Left ventricle myocardium inferior (tissue), 1 donor: ENCODE measurements at places on chromosomes 2 and 18. TPM values are rescaled to one million over a fixed set of nuclear protein-coding genes. Genes with fewer than 3 reads are reported as not detected.

POTEJ gene
- total RNA-seq: not detected

ASIC4 gene
- total RNA-seq: not detected

CD8B2 gene
- not detected for total RNA-seq

SLC4A5 gene
- 2.3 TPM for total RNA-seq

CCDC102B gene
- 6.1 TPM for total RNA-seq

KATNAL2 gene
- total RNA-seq: 5.4 TPM

ANKRD30B gene
- not detected for total RNA-seq

DNA sequence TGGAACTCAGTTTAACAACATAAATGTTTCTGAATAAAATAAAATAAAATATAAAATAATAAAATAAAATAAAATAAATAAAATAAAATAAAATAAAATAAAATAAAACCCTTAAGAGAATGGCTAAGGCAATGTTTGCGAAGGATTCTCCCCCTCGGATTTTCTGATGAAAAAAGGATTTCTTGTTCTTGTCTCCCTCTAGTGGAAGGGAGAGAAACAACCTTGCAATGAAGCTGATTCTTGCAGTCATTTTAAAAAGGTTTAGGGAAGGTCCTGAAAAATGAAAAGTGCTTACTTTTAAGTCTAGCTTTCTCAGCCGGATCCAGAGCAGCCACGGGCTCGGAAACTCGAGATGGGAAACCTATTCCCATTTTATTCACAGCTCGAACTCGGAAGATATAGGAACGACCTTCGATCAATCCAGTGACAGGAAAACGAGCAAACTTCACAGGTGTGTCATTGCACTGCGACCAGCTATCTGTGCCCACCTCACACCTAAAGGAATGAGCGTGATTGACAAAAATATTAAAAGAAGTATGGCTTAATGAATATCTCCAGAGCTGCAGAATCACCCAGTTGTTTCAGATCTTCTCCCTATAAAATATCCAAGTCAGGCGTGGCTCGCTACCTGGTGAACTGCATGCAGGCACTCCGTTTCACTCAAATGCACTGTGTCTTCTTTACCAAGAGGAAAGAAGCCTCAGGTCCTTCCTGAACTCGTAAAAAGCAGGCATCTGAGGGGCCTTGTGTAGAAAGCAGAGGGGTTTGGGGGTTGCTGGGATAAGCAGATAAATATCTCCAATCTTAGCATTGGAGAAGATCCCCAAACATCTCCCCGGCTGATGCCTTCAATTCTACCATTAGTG lies 68.1 kb downstream of the MYOM1 start:
- no peak for DNase-seq

DNA sequence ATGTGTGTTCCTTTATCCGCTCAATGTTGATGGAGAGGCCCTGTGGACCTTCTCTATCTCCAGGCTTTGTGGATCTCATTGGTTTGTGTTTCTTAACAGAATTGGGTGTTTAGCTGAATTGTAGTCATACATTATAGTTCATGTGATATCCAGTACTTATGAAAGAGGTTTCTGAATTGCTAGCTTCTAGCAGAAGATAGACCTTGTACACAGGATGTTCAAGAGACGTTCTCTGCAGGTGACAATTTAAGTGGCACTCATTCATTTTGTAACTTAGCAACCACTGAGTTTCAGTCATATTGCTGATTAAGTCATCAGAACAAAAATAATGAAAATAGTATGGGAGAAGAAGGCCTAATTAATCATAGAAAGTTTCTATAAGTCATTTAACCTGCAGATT lies 279.2 kb downstream of the ALPK2 start:
- DNase-seq: no peak

GRCh38 chr2:85724731-85725181 lies 29.0 kb upstream of the ATOH8 start:
- no peak for DNase-seq

DNA sequence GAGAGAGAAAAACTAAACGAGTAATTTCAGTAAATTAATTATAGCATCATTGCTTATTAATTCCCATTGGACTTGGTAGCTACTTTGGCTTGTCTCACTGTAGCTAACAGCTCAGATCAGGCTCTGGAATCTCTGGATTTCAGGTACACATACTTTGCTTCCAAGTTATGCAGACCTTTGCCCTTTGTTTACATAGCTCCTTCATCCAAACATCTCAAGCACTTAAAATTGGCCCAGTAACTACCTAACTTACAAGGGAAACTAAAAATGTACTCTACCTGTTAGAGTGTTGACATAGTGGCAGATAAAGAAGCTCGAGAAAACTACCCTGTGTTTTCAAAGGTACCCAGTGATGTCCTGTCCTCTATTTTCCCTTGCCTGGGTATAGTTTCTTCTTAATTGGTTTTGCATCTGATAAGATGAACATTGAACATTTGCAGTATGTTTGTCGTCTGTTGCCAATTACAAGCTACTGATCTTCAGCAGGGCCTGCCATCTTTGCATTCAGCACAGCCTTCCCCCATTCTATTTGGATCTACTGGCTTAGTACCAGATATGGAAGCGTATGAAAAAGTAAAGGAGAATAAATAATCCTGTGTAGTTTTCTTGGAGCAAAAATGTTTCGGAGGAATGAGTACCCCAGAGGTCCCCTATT lies 601.5 kb upstream of the FANCL start:
- DNase-seq: no peak

- DNase-seq: no peak
These were observed 105.8 kb upstream of the SMAD2 start for GRCh38 chr18:48036226-48036625.

DNA sequence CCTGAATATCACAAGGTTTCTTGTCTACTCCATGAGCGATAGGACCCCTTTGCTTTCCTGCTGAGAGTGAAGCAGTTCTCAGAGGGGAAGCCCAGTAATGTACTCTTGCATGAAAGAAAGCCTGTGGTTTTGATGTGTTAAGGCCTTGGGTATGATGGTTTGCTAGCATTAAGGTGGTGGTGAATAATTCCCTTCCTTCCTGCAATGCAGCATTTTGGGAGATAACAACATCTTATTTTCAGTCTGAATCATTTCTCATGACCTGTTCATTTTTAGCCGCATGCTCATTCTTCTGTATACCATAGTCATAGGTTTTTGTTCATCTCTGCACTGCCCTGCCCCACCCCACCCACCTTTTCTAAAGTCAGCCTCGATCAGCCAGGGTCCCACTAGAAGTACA lies 66.2 kb downstream of the HNMT start:
- no peak for DNase-seq

- DNase-seq: no peak
These were observed 123.8 kb downstream of the CELF4 start for GRCh38 chr18:37441821-37442220.

DNA sequence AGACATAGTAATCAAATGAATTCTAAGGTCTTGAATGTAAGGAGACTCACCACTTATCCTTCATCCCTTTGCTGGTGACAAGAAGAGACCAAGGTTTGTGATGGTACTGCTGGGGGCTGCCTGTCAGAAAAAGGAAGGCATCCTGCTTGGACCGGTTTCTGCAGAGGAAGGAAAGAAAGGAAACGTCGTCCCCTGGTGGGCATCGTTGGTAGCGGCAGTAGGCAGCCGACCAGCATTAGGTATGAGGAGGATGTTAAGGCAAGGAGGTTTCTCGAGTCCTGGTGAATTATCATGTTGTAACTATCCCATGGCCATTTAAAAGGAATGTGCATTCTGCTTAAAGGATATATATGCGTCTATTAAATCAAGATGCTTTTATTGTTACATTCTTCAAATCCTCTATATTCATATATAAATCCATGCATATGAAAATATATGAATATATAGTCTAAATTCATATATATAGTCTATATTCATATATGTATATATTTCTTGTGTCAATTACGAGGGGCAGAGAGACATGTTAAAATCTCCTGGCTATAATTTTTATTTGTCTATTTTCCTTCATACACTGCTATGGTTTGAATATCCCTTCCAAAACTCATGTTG lies 94.4 kb upstream of the TGFA start:
- peak; percentile 54 for DNase-seq

GRCh38 chr18:58788971-58789875 lies 75.5 kb upstream of the ZNF532 start:
- peak; percentile 54 for DNase-seq

GRCh38 chr18:79769698-79770500 lies 27.8 kb upstream of the KCNG2 start:
- DNase-seq: no peak

DNA sequence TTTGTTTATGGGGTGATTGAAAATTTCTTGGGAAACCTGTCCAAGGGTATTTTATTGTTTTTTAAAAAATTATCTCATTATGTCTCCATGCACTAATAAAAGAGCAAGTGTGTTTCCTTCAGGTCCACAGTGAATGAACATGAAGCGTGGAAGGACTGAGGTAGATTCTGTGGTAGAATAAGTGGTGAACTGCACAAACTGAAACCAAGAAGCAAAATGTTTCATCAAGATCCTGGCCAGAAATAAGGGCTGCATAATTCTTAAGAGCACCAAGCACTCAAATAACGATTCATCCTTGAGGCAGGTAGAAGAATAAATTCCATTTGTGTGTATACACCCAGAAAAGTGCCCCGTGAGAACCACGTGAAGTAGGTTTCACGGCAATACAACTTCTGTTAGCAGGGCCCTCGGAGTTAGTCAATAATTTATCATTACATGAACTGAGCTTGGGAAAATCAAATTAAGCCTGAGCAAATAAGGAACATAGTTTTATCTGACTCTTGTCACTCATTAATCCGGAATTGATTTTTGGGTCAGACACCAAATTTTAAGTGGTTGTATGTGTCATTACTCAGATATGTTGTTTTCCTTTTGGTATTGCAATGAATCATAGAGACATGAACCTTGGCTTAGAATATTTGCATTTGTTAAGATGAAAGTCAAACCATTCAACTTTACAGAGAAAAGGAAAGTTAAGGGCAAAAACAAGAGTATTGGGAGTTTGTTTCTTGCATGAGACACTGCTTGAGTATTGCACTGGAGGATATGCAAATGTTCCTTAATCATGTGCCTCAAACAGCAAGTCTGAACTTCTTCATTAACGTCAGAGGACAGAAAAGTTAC lies 472.6 kb upstream of the NETO1 start:
- DNase-seq: no peak

DNA sequence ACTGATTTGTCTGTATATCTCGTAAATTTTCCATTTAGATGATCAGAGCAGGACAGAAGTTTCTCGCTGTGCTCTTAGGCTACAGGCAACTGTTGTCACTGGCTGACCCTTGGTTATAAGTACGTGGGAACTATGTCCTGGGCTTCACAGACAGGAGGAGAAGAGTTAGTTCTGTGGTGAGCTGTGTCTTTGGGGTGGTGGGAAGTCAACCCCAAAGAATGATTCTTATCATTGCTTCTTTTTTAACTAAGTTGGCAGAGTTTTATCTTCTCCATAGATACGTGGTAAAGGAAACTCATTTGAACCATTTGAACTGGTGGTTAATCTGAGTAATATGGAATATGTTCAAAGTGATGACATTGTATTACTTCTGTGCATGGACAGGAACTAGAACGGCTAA lies 230.6 kb upstream of the EPAS1 start:
- no peak for DNase-seq

DNA sequence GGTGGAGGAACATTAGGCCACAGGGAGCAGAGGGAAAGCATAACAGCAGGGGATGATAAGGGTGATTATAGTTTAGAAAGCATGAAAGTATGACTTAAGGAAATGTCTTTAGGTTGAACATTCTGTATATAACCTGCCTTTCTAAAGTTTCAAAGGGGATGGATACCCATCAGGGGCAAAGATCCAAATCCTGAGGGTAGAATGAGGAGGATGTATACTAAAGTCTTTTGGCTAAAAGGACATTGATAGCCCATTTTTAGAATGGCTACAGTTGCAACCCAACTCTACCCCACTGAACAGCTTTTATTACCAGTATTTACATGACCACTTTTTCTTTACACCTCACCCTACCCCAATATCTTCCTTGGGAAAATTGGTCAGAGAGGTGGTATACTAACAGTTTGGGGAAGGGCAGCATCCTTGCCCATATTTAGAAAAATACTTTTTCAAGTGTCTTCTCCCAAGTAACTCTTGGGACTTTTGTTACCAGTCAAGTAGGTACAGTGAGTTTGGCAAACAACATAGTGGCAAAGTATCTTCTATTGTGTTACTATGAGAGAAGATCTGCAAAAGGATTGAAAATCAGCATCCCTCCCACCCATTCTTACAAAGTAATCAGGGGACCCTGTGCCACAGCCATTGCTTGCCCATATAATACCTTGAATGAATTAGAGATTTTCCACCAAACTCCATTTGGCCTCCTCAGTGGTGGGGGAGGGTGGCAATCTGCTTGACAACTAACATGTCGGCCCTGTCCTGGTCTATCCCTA lies 8.3 kb downstream of the MAT2A start:
- DNase-seq: no peak

- no peak for DNase-seq
These were observed 928.5 kb downstream of the DCC start for GRCh38 chr18:53268455-53268854.

DNA sequence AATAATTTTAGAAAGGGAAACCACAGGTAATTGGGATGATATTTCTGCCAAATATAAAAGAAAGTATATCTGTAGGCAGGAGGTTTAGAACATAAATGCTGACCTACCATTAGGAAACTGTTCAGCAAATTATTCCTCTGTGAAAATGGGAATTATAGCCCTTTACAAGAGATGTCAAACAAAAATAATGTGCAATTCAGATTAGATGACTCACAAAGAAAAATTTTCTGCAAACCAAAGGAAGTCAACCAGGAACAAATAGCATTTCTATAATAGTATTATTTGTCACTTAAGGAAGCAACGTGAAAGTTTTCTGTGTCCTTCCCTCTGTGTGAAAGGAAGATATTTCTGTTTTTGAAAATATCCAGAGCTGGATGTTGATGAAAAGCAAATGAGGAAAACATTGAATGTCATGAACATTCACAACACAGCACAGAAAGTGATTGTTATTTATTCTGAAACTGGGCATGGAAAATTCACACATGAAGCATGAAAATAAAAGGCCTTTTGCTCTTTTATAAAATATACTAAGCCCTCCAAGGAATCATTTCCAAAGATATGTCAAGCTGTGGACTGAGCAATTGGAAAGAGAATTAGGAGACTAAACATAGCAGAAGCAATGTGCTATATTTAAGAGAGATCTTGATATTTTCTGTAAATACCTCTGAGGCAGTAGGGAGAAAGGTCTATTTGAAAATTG lies 57.9 kb upstream of the SPHKAP start:
- no peak for DNase-seq

DNA sequence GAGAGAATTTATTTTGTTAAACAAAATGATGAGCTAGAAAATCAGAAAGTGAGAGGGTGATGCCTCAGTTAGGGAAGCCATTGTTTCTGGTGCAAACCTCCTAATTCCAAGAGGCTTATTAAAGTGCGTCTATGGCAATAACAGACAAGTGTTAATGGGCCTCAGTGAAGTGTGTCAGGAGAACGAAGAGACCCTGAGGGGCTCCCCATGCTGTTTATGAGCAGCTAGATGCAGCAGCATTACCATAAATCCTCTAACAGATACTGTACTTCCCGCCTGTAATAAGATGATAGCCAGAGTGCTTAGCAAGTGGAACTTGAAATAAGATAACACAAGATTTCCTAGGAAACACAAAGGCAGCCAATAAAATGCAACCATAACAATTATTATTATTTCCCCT lies 157.4 kb downstream of the MYT1L start:
- DNase-seq: no peak
